ENCODE measurements at places on chromosomes 7 and 10.

DNA sequence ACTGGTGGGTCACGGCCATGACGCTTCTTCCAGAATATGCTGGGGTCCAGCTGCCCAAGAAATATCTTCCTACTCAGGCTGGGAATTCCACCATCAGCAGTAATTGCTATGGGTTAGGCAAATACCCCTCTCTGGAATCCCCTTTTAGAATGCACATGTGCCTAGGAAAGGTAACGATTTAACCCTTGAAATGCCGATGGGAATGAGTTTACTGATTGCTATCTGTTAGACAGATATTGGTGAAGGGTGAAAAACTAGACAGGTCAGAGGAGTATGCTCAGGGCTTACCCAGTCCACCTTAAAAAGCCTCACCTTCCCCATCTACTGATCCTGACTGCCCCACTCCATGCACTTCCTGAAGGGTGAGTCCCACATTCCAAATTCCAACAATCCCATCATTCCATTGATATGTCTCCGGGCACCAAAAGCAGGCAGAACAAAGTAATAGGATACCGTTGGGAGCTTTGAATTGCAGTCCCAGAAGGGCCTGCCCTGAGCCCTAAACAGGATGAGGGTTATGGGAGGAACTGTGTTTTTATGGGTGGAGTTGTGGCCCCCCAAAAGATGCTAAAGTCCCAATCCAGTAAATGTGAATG lies 59.3 kb downstream of the DLG5 start:
- DNase-seq, result no peak

- DNase-seq, result no peak
Measured at GRCh38 chr7:32533276-32534029, 38.2 kb downstream of the AVL9 start.

GRCh38 chr10:84473136-84473535 lies 144.7 kb downstream of the CCSER2 start:
- no peak for DNase-seq

DNA sequence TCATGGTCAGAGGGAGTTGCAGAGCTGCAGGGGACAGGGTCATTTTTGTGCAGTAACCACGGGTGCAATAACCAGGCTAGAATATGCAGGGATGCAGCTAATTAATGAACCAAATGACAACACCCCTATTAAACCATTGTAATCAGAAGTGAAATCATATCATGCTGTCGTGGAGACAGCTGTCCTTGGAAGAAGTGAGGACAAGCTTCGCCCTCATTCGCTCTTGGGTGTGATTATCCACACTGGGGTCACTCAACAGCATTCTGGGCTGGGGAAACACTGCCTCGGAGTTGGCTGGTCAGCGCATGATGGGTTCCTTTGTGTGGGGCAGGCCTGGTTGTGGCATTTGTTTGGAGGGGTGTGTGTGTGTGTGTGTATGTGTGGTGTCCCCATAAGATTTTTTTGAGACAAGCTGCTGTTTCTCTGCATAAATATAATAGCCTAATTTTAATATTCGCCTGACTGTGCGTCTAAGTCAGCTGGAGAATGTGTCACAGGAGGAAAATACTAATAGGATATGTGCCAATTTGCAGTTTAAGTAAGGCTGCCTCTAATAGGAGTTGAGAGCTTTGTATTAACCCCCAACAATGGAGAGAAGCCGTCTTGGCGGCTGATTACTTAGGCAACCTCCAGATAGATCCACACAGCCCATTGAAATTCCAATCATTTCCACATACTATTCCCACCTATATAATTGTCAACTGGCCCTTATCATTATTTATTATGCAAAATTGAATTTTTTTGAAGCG lies 149.4 kb downstream of the DNAJB6 start:
- DNase-seq, result no peak

GRCh38 chr10:63166742-63167258 lies 33.7 kb downstream of the NRBF2 start:
- peak; percentile 17 for DNase-seq

GRCh38 chr7:64946772-64947171 lies 43.7 kb downstream of the ZNF273 start:
- DNase-seq, result no peak

- DNase-seq, result no peak
Measured at GRCh38 chr7:100434297-100435144, 1.8 kb downstream of the PPP1R35 start.

- DNase-seq, result no peak
Measured at GRCh38 chr7:4115442-4115841, 566.7 kb upstream of the FOXK1 start.
